ENCODE measurements at places on chromosomes 5 and 9. TPM values are rescaled to one million over a fixed set of nuclear protein-coding genes. Genes with fewer than 3 reads are reported as not detected.

DNA sequence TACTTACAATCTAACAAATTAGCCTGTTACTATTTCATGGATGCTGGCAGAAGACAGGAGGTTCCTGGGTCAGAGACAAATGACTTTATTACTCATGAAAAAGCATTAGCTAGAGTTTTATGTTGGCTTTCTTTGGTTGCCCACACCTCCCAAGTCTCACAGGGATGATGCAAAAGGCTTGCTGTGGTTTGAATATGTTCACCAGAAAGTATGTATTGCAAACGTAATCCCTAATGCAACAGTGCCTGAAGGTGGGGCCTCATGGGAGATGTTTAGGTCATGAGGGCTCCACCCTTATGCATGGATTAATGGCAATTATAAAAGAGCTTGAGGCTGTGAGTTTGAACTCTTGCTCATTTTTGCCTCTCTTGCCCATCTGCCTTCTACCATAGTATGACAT, 28.5 kb downstream of the DPYSL3 start:
- no peak for DNase-seq

The CATSPER3 gene
- 0.32 TPM for total RNA-seq

DNA sequence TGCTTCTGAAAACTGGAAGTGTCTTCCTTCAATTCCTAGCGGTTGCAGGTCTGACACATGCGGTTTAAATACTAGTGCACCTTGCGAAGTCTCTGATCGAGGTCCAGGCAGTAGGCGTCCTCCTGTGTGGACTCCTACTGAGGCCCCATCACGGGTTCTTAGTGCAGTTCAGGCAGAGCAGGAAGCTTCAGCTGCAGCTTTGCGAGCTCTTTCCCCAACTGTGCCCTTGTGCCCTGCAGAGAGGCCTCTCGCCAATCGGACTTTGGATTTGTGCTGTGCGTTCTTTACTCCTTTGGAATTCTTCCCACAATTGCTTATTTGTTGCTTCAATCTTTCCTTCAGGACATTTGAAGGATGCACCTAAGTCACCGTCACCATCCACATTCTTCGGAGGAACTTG, 40.6 kb upstream of the FAM120AOS start:
- DNase-seq, result no peak

The WHRN gene
- 12.6 TPM for total RNA-seq

The HAVCR2 gene
- total RNA-seq, result 28.7 TPM

DNA sequence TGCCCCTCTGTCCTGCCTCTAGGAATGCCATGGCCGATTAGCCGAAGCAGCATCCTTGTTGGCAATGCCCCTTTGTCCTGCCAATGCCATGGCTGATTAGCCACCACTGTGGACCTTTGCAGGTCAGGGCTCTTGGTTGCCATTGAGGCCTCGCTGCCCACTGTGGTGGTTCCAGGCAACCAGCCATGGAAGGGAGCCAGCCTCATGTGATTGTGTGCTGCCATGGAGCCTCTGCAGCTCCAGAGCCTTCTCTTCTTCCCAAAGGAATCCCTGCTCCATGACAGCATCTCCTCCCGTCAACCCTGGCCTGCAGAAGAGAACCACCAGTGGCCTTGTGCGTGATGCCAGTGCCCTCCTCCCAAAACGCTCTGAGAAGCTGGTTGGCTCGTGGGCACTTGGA, 187.0 kb downstream of the CACNA1B start:
- no peak for DNase-seq

The CAMLG gene
- total RNA-seq, result 35.9 TPM

- no peak for DNase-seq
Observed at GRCh38 chr5:21058289-21058688, 1070.3 kb upstream of the CDH18 start.

GRCh38 chr5:125291447-125291846, 545.0 kb upstream of the ZNF608 start:
- DNase-seq, result no peak

The EGFL7 gene
- 1.6 TPM for total RNA-seq

GRCh38 chr5:111517853-111518501, 5.6 kb upstream of the STARD4 start:
- no peak for DNase-seq

DNA sequence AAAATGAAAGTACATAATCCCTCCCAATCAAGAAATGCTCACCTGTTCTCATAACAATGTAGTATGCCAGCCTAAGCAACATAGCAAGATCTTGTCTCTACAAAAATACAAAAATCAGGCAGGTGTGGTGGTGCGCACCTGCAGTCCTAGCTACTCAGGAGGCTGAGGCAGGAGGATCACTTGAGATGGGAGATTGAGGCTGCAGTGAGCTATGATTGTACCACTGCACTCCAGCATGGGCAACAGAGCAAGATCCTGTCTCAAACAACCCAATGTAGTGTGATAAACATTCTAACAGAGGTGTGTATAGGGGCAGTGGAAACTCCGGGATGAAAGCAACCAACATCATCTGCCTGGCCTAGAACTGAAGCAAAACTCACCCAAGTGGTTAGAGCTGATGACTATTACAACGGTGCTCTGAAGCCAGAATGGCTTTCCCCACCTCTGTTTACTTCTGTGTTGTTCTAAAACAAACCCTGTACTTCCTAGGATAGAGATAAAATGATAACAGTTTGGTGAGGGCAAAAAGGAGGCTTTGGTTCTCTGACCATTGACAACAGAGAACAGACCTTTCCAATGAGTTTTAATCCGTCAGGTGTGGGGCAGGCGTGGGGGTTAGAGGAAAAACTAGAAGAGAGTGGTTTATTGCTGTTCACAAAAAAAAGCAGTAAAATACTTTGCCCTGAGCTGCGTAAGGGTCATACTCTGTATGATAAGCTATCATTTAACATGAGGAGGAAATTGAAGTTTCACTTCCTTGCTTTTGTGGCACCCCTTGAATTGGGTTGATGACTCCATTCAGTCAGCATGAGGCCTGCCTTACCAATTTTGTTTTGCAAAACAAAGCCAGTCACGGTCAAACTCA, 18.9 kb downstream of the WNT8A start:
- DNase-seq, result no peak

The TMEFF1 gene
- total RNA-seq, result 0.68 TPM

- no peak for DNase-seq
Observed at GRCh38 chr5:141002605-141002965, 36.3 kb downstream of the PCDHAC2 start.

The GCNT1 gene
- 4.9 TPM for total RNA-seq

DNA sequence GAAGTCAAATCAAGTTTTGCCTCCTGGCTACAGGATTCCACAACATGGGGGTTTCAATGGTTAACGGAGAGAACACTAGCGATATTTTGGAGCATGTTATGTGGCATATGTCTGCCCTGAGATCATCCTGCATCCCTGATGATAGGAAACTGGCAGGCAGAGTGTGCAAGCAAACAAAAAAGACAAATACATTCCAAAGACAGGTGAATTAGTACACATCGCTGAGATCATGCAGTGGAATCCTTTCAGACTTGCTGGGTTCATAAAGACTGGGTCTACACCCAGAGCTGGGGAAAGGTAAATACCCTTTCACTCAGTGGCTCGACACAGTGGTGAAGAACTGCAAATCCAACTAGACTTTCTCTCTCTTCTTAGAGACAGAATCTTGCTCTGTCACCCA, 286.5 kb downstream of the EFNA5 start:
- DNase-seq, result no peak

The SPATA31C1 gene
- total RNA-seq, result not detected

The TRIM7 gene
- total RNA-seq, result 1.1 TPM

The SPINK6 gene
- not detected for total RNA-seq

The HMGXB3 gene
- total RNA-seq, result 30.4 TPM

DNA sequence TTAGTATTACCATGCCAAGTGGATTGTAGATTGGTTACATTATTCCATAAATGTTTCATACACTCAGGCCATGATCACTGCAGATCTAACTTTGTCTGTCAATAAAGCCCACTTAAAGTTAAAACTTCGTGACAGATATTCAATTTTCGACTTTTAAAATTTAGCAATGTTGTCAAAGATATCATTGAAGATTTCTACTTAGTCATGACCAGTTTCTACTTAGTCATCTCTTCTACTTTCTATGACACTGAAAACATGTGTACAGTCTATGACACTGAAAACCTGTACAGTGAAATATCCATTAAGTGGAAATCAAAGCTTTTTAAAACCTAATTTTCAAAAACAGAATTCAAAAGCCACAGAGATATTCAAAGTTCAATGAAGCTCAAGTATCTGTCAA, 258.2 kb downstream of the MCTP1 start:
- DNase-seq, result no peak

The GRIA1 gene
- total RNA-seq, result not detected

GRCh38 chr5:72476721-72477120, 30.5 kb downstream of the ZNF366 start:
- no peak for DNase-seq

DNA sequence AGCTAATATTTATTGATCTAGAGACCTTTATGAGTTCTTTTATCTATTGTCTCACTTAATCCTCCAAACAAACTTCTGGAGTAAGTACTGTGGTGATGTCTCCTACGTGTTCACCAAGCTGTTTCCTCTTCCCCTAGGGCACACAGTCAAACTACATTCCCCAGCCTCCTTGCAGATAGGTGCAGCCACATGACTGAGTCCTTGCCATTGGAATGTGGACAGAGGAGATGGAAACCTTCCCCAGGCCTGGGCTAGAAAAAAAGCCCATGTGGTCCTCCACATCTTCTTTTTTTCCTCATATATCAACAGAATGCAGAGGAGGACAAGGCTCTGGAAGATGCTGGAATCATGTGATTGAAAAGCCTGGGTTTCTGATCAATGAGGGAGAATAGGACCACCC, 88.0 kb downstream of the ANKRD55 start:
- DNase-seq, result no peak

The PAPPA gene
- not detected for total RNA-seq

- DNase-seq, result no peak
Observed at GRCh38 chr5:9838916-9839315, 208.8 kb upstream of the TAS2R1 start.

- no peak for DNase-seq
Observed at GRCh38 chr9:89654025-89654662, 49.3 kb downstream of the GADD45G start.
